ENCODE measurements at places on chromosomes 12 and 14.

DNA sequence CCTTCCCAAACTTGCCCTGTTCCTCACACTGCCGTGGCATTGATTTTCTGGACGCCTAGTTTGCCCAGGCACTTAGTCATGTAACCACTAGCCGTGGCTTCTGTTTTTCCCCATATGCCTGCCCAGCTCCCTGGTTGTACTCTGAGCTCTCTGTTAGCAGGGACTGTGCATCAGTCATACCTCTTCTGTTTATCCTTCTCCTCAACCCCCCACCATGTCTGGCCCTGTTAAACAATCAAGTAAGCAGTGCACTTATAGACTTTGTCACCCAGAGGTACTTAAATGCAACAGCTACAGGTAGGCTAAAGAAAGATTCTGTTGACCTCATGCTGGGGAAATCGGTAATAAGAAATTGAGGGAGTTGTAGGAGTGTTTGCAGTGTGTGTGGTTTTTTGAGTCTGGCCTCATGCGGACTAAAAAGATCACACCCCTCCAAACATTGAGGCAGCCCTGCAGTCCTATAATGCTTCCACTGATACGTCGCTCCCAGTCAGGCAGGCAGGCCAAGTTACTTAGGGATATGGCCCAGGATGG, 17.0 kb downstream of the UBE3B start:
- no peak for DNase-seq

DNA sequence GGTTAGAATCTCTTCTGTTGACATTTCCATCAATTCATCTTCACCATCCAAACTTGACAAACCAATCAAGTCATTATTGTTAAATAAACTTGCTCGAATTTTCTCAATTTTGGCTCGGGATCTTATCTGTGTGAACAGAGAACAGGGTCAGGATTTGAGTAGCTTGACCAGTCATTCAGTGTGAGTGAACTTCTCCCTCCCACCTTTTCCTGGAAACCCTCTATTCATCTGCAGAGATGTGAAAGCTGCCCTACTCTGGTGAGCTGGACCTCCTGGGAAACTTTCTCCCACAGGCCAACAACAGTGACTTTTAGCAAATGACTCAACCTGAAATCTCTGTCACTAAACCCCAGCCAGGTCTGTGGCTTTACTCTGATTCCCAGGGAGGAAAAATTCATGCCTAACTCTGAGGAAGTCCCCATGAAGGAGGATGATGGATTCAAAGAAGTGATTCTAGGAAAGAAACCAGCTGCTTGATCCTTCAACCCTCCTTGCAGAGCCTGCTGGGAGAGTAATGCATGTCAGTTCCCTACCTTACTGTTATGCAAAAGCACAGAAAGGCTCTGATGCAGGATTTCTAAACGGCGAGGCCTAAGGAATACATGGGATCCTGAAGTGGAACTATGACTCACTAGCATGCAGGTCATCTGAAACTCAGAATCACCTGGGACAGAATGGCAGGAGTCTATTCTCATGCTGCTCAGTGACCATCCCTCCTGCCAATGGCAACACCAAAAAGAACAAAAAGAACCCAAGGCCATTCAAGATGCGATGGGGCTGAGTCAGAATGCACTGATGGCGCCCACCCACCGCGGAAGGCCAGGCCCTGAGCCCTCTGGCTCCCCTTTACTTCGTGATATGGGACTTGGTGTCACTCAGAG, 58.0 kb downstream of the TRAFD1 start:
- DNase-seq: peak; percentile 42

DNA sequence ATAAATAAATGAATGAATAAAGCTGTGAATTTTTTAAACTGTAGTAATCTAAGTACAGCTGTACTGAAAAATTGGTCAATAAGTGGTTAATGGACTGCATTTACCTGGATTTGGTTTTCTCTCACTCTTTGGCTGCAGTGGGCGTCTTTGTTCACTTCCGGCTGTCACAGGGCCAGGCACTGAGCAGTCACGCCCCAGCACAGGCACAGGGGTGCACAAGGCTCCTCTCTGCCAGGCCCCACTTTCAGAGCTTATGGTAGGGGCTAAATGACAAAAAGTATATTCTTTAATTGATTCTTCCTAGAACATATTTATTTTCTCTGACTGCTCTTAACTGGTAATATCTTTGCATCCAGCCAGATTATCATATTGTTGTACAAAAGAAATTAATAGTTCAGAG, 70.6 kb upstream of the DYNC1H1 start:
- DNase-seq: no peak

GRCh38 chr14:70885343-70886022, 21.8 kb upstream of the PCNX1 start:
- no peak for DNase-seq

DNA sequence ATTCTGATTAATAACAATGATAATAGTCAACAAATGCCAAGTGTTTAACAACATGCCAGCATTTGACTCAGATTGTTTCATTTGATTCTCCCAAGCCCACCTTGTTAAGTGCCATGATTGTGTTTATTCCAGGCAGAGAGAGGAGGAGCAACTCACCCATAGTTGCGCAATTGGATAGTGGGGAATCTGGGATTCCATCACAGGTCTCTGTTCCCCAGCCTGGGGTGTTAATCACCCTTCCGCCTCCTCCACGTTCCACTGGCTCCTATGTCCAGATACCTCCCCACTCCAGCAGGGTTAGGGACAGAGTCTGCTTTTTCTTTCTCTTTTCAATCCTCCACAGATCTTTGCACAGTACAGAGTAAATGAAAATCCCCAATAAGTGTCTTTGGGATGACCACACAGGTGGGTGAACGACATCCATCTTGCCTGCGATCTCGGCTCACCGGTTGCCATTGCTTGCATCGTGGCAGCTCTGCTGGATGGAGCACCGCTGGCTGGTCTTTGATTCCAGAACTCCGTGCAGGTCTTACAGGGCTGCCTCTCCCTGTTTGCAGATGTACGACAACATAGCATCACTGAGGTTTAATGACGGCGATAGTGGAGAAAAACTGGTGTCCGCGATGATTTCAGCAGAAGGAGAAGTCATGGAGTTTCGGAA, 78.8 kb downstream of the DNAH10 start:
- DNase-seq: no peak
